ENCODE measurements at places on chromosomes 16 and 17.

DNA sequence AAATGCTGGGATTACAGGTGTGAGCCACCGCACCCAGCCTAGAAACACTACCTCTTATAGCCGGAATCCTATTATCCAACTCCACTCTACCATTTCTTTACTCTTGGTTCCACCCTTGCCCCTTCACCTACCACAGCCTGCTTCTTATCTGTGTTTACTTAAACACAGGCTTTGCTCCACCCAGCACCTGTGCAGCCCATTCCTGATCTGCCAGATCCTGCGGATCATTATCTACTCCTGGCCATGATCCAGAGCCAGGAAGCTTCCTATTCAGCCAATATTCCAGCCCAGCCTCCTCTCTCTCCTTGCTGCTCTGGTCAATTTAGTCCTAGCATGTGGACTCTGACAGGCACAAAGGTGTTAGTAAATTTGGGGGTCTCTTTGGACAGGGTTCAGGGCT is 98.8 kb upstream of the MED13 start:
- no peak for DNase-seq

GRCh38 chr16:81964808-81965207 is 46.5 kb downstream of the SDR42E1 start:
- no peak for DNase-seq

- DNase-seq = peak; percentile 94
Measured at GRCh38 chr17:36722121-36722902, 120.9 kb downstream of the MRM1 start.

DNA sequence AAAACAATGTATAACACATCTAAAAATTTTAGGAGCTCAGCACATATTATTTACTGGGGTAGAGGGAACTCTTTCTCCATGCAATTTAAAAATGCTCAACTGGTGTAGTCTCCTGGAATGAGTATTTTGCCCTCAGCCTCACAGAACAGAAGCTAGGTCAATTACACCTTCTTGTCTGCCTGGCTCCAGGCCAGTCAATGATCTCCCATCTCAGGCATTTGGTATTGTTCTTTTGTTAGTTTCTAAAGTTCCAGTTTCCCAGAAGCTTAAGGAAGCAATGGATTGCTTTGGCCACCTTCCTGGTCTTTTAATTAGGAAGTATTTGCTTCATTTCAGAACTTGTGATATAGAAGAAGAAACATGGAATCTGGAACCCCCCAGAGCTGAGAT is 360.3 kb upstream of the ASIC2 start:
- DNase-seq = no peak

DNA sequence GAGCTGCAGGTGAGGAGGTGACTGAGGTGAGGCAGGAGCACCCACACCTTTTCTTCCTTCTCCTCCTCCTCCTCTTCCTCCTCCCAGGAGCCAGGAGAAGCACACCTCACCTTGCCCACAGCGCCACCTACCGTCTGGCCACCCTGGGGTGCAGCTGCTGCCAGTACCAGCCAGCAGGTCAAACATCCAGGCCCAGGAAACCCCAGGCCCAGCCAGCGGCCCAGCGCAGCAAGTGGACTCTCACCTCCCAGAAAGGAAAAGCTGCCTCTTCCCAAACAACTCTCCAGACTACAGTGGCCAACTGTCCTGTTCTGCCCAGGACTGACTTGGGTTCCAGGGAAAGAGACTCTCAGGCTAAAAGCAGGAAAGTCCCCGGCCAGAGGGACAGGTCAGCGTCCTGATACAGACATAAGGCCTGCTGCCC is 22.7 kb downstream of the PEMT start:
- peak; percentile 70 for DNase-seq

DNA sequence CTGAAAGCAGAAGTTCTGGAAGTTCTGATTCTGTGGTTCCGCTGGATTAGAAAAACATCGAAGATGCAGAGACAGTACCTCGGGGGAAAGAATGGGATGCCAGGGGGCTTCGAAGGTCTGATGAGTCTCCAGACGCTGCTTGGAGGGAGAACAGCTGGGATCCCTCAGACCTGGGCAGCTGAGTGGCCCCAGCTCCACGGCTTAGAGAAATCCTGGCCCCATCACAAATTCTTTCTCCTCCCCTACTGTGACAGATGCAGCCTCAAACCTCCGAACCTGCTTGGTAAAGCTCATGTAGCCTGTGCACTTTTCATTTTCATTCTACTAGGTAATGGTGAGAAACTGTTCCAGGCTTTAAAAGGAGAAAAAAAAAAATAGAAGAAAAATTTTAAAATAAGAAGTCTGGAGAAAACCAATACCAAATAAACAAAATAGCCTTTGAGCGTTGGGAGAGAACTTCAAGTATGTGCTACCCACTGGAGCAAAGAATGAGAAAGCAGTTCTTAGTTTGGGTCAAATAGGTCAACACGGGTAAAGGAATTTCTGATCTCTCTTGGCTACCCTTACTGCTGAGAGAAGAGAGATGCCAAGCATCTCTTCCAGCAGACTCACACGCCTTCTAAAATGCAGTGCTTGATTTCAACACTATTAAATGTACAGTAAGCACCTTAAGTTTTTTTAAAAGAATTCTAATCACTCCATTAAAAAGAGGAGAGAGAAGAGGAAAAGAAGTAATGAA is 19.9 kb downstream of the MAF start:
- no peak for DNase-seq

DNA sequence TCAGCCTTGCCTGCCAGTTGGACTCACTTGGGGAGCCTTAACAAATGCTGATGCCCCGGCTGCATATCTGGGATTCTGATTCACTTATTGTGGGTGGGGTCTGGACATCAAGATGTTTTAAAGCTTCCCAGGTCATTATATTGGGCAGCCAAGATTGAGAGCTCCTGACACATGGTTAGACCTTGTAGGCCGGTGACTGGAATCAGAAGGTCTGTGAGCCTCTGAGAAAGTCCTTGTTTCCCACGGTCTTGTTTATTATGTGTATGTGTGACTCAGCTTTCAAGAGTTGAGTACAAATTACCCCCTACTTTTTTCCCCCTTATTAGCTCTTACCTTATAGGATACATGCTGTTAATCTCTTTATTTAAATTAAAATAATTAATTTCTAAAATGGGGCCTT is 103.5 kb downstream of the ABCC1 start:
- no peak for DNase-seq

DNA sequence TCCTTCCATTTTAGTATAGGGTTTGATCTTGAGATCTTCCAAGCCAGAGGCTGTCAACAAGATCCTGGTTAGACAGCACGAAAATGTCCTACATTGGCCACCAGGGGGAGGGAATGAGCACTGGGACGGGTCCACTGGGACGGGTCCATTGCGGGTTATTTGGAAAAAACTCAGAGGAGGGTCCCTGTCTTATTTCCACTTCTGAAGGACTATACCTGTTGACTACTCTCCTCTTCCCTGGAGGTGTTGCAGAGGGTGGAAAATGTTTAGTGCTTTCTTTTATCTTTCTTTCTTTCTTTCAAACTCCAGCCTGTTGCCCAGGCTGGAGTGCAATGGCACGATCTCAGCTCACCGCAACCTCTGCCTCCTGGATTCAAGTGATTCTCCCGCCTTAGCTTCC is 2.5 kb downstream of the TTLL6 start:
- peak; percentile 78 for DNase-seq

- no peak for DNase-seq
Measured at GRCh38 chr17:76135810-76136188, 5.2 kb downstream of the FOXJ1 start.

- no peak for DNase-seq
Measured at GRCh38 chr16:64469906-64470702, 651.8 kb downstream of the CDH11 start.

GRCh38 chr17:55496094-55496881 is 15.0 kb downstream of the SMIM36 start:
- peak; percentile 85 for DNase-seq

- no peak for DNase-seq
Measured at GRCh38 chr16:83109490-83110125, 482.8 kb downstream of the CDH13 start.

GRCh38 chr16:72241008-72241407 is 69.1 kb upstream of the PMFBP1 start:
- no peak for DNase-seq

- no peak for DNase-seq
Measured at GRCh38 chr16:81937305-81938038, 73.8 kb downstream of the SDR42E1 start.

Measured in hematopoietic multipotent progenitor cell treated with erythropoietin and hydrocortisone succinate and interleukin-3 and kit ligand, for 4 days (in vitro differentiated cells).